NCI-H446 treated with DMSO at 0.1 percent for 48 hours (cell line): ENCODE measurements at places on chromosomes 1 and 21.

DNA sequence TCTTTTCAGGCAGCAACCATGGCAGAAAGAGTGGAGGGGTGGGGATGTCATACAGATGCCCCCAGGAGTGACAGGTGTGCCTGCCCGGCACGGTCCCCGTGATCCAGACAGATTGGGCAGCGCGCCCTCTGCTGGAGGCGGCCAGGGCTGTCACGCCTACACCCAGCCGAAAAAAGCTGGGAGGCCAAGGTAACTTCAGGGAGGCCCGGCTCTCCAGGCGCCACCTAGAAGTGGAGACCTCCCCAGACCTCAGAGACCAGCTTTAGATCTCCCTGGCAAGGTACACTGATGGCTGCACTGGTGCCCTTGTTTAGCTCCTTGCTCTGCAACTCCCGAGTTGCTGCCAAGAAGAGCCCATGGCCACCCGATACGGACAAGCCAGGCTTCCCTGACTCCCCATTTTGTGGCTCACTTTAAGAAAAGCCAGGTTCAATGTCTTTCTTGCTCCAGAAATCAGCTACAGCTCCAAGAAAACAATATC is 6.6 kb downstream of the GOLT1A start:
- DNase-seq: no peak

DNA sequence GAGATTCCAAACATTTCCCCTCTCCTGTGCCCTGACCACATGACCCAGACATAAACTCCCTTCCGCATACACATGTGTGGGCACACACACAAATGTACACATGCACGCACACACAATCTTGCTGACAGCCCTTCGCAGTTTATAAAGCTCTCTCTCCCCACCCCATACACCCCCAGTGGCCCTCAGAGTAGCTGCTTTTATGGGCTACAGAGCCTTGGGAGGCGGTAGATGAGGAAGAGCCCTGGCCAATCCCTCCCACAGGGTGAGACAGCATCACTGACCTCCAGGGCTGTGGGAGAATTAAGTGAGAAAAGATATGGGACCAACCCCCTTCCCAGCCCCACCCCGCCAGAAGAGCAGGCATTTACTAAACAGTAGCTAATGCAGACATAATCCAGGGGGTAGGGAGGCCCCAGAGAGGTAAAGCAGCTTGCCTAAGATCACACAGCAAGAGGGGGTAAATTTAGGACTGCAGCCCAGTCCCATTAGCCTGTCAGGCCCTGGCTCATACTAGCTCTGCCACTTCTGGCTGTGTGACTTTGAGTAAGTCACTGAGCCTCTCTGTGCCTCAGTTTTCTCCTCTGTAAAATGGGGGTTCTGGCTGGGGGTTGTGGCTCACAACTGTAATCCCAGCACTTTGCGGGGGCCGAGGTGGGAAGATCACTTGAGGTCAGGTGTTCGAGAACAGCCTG is 5.1 kb downstream of the SDC3 start:
- DNase-seq: no peak

GRCh38 chr1:88275259-88275862 is 408.7 kb upstream of the PKN2 start:
- DNase-seq: no peak

DNA sequence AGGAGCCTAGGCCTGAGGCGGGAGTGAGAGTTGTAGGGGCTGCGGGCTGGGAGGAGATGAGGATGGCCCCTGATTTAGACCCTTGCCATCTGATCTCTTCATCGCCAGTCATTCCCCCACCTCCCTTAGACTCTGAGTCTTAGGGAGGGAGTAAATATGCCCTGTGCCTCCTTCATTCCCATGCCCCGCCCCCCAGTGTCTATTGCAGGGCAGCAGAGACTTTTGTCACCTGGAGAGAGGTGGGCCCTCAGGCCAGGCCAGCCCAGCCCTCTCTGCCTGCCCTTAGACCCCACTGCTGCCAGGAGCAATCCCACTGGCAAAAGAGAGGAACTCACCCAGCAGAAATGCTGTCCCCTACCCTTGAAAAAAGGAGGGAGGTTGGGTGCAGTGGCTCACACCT is 3.2 kb upstream of the MFAP2 start:
- DNase-seq: no peak

- no peak for DNase-seq
Measured at GRCh38 chr1:201259476-201260235, 23.6 kb upstream of the PKP1 start.

DNA sequence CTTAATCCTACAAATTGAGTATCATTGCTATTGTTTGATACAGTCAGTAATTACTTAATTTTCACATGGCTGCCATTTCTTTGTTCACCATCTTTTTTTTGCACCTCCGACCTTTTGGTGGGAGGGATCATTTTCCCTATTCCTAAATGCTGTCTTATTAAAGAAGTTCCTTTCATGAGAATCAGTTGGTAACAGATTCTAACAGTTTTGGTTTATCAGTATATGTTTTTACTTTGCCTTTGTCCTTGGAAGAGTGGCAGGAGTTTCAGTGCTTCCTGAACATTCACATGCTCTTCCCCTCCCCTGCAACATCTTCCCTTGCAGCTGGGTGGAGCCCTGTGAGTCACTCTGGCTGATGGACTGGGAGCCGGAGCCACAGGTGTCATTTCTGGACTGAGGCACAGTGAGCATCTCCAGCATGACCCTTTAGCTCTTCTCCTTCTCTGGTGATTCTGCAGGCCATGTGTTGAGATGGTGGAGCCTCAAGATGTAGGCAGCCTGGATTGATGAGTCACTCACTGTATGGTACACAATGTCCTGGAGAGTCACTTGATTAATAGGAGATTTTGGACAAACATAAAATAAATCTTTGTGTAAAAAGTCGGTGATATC is 217.7 kb downstream of the URB2 start:
- DNase-seq: no peak

GRCh38 chr1:39507230-39507928 is 15.9 kb downstream of the BMP8A start:
- DNase-seq: no peak

DNA sequence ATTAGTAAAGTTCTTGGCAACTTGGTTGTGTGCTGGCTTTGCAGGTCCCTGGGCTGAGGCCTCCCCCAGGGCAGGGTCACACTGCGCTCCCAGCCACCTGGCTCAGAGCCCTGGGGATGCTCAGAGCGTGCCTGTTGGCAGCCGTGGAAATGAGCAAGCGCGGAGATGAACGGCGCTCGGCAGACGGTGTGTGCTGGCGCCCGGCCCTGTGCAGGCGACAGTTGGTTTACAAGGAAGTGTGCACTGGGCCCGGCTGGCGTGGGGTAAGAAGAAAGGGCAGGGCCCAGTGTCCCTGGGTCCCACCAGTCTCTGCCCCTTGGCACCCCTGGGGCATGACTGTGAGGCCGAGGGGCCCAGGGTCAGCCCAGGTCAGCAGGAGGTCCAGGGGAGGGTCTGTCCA is 25.7 kb upstream of the PEX10 start:
- DNase-seq: peak; percentile 62

GRCh38 chr1:39368045-39368444 is 123.4 kb upstream of the BMP8A start:
- DNase-seq: no peak

DNA sequence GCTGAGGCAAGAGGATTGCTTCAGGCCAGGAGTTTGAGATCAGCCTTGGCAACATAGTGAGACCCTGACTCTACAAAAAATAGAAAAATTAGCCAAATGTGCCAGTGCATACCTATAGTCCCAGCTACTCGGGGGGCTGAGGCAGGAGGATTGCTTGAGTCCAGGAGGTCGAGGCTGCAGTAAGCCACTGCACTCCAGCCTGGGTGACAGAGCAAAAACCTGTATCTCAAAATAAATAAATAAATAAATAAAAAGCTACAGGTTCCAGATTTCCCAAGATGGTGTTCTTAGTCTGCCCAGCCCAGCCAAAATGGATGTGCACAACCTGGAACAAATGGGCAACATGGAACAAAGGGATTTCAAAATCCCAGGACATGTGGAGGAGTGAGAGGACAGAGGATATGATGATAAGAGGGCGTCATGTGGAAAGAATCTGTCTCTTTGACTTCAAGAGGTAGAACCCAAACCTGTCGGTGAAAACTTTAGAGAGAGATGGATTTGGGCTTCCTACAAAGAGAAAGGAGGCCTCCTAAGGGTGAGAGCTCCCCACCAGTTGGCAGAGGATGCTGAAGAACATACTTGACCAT is 3.2 kb downstream of the EDARADD start:
- DNase-seq: no peak

GRCh38 chr1:218942431-218942830 is 231.2 kb upstream of the LYPLAL1 start:
- DNase-seq: no peak

- DNase-seq: no peak
Measured at GRCh38 chr1:191696354-191696753, 461.9 kb upstream of the RGS18 start.

- no peak for DNase-seq
Measured at GRCh38 chr1:41617336-41617735, 132.9 kb upstream of the EDN2 start.

GRCh38 chr1:93715529-93716126 is 34.0 kb upstream of the BCAR3 start:
- DNase-seq: peak; percentile 98

- peak; percentile 18 for DNase-seq
Measured at GRCh38 chr1:44707959-44708831, 22.8 kb downstream of the RNU5D-1 start.

DNA sequence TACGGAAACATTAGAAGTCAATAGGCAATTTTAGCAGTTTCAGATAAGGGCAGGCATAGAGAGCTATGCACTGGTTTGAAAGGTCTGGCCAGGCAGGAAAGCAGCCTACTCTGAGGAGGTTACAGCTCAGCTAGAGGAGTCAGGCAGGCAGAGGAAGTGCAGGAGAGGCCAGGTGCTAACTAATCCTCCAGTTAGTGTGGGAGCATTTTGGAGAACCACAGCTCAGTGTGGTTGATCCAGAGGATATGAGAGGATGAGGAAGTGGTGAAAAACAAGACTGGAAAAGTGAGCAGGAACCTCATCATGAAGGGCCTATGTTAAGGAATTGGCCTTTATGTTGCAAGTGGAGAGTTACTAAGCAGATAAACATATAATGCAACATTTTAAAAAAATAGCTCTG is 282.4 kb upstream of the SGIP1 start:
- DNase-seq: no peak

DNA sequence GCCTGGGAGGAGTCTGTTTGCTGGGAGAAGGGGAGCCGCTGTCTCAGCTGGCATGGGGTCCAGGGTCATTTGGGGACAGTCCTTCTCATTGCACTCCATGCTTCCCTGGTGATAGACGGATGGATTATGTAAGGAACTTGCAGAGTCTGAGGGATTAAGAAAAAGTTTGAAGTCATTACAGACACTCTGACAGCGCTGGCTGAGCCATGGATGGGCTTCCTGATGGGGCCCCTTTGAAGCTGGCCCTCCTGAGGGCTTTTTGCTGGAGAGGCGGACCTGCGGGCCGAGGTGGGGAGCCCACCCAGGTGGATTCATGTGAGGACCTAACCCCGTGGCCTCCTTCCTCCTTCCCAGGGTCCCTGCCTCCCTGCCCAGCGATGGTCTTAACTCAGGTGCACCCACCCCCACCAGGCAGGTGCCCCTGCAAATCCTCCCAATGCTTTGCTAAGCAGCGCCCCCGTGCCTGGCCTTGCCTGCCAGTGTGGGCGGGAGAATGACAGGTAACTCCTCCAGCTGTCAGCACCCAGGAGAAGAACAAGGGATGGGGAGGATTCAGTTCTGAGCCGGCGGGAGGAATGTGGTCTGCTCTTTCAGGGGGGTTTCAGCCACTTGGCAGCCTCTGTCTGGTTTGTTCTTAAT is 24.2 kb upstream of the C1orf174 start:
- no peak for DNase-seq

- DNase-seq: no peak
Measured at GRCh38 chr1:242196101-242196500, 197.2 kb upstream of the MAP1LC3C start.

GRCh38 chr1:209249280-209249670 is 334.2 kb upstream of the CAMK1G start:
- peak; percentile 63 for DNase-seq

- DNase-seq: no peak
Measured at GRCh38 chr1:92123868-92124267, 43.7 kb downstream of the BTBD8 start.

DNA sequence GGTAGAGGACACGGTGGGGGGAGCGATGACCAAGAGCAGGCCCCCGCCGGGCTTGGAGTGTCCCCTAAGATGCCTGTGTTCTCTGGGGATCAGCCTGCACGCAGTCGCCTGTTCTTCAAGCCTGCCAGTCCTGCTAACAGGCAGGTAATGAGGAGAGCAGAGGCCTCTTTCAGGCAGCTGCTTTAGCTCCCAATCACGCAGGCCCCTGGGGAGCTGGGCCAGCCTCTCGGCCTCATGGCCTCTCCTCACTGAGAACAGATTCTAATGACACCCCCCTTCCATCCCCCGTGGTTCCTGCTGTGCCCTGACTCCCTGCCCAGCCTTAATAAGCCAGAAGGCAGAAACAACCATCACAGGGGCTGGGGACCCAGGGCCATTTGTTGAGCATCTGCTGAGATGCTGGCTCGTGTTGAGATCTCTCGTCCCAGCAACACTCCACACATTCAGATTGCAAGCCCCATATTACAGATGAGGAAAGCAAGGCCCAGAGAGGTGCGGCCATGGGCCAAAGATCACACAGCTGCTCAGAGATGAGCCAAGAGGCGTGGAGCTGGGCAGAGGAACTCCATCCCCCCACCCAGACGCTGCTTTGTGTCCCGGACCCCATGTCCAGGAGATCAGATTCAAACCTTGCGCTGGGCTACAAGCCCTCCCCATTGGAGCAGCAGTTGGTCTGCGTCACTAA is 71.6 kb upstream of the CASZ1 start:
- DNase-seq: peak; percentile 32

DNA sequence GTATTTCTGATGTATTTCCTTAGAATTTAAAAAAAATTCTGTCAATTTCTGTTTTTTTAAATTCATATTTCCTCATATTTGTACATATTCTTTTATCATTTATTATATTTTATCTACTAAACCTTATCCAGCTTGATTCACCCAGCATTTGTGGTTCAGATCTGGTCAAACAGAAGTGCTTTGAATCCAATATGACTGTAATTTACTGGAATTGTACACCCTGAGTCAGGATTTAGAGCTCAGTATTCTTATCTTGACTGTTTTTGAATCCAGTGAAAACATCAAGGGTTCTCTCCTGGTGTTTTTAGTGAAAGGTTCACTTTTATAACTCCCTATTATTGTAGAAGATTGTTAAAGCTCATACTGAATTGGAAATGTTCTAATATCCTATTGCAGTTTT is 1077.0 kb upstream of the NCAM2 start:
- DNase-seq: no peak

DNA sequence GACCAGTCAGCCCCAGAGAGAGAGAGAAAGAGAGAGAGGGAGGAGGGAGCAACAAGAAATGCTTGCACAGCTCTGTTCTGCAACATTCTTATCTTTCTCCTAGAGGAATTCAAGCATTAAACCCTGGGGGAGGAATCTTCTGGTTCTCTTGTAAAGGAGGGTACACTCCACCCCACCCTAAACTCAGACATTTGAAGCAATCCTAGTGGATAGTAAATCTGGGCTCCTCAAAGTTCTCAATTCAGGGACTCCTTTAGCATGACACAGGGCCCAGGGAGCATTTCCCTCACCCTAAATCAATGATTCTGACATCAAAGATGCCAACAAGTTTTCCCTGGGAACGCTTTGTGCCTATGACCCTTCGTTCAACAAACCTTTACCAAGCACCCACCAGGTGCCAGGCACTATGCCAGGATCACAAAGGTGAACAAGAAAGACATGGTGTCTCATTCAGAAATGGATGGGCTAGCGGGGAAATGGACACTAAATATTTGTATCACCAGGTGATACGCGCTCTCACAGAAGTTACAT is 11.9 kb upstream of the CAPN2 start:
- no peak for DNase-seq

GRCh38 chr1:220808345-220809186 is 21.9 kb downstream of the MTARC1 start:
- no peak for DNase-seq

GRCh38 chr1:14476170-14476955 is 122.1 kb upstream of the KAZN start:
- no peak for DNase-seq
